ENCODE measurements at places on chromosomes 6 and 20. TPM values are rescaled to one million over a fixed set of nuclear protein-coding genes. Genes with fewer than 3 reads are reported as not detected.

Gene GPX5
- not detected for total RNA-seq

Gene MUCL3
- not detected for total RNA-seq

Gene MRPS10
- total RNA-seq: 31.8 TPM

Gene MAK
- not detected for total RNA-seq

Gene COX4I2
- total RNA-seq: not detected

Gene PPP1R10
- 191 TPM for total RNA-seq

Gene NINL
- 6.8 TPM for total RNA-seq

Gene C20orf202
- total RNA-seq: 0.85 TPM

GRCh38 chr6:88616380-88616779 lies 347.0 kb downstream of the RNGTT start:
- no peak for DNase-seq

GRCh38 chr6:835476-836160 lies 142.7 kb upstream of the EXOC2 start:
- no peak for DNase-seq

GRCh38 chr6:139903411-139904157 lies 529.1 kb upstream of the CITED2 start:
- no peak for DNase-seq

DNA sequence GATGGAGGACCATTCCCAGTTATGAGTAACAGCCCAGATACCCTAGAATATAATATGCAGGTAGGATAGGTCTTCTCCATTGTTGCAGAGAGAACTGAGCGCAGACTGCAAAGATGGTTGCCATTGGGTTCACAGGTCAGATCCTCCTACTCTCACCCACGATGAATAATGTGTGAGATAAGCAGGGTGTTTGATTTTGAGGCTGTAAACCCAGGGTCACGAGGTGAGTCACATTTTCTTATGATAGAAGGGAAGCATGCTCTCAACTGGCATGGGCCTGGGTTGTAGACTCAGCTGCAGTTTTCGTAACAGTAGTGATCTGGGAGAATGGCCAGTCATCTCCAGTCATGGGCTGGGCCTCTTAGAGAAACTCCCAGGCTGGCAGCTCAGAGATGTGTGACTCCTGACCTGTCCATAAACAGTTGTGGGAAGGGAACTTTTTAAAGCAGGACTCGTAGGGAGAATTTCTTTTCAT lies 74.2 kb downstream of the CD164 start:
- no peak for DNase-seq

DNA sequence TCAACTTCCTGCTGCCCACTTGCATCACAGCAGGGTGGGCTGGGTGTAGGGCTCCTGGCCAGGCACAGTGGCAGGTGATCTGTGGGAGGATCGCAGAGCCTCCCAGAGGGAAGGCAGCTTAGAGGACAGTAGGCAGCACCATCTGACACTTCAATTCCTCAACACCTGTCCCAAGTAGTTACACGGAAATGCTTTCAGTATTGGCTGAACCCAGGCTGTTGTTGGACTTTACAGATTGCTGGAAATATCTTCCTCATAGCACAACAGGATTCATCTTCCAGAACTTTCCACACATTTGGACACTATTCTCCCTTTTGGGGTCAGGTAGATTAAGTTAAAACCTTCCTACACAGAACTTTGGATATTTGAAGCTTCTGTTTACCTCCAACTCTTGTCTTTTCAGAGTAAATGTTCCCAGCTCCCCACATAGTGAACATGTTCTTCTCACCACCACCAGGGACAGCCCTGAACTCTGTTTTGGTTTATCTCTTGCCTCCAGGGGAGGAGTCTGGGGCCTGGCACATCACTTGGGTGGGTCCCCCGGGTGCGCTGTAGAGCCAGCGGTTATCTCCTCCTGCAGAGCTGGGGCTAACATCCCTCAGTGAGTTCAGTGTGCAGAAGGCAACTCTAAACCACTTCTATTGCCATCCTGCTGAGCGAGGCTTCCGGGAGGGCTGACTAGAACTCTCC lies 3.5 kb upstream of the SLC22A2 start:
- DNase-seq: no peak

GRCh38 chr6:139699335-139699734 lies 324.9 kb upstream of the CITED2 start:
- no peak for DNase-seq

DNA sequence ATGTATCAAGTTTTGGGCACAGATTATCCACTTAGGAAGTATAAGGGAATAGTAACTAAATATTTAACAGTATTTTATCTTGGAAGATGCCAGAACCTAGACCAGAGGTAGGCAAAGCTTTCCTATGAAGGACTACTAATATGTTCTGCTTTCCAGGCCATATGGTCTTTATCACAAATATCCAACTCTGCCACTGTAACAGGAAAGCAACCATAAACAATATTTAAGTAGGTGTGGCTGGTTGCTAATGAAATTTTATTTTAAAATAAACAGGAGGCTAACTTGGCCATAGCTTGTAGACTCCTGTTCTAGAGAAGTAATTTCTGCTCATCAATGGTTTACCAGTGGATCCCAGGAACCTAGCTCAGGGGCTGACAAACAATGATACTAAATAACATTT lies 39.4 kb downstream of the NOL7 start:
- DNase-seq: no peak

DNA sequence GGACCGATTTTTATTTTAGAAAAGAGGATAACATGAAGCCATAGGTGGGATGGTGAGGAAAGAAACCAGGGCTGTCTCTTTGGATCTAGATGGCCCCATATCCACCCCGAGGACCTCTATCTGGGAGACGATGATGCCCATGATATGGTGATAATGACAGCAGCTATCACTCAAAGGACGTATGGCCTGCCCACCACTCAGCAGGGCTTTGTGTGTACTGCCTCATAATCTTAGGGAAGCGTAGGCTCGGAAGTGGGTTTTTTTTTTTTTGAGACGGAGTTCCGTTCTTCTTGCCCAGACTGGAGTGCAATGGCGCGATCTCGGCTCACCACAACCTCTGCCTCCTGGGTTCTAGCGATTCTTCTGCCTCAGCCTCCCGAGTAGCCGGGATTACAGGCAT lies 8.2 kb upstream of the TAF8 start:
- DNase-seq: no peak

DNA sequence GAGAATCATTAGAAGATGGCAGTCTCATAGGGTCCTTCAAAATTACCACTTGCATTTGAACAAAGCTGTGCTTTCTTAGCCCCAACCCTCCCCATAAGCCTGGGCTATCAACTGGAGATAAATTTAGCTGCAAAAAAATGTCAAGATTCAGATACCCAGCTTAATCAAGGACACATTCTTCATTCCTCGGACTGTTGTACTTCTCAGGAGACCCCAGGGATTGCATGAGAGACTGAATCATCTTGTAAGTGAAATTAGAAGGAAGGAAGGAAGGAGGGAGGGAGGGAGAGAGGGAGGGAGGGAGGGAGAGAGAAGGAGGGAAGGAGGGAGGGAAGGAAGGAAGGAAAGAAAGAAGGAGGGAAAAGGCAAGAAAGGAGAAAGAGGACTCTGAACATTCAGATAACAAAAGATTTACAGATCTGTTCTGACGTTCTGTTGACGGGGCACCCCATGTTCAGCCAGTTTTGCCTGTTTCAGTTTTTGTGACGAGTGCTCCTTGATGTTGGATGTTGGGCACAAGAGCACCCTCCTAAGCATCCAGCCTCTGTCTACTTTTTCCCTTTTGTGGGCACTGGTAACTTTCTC lies 498.7 kb downstream of the PREX1 start:
- DNase-seq: no peak

GRCh38 chr6:18720075-18720474 lies 332.9 kb downstream of the RNF144B start:
- DNase-seq: no peak

DNA sequence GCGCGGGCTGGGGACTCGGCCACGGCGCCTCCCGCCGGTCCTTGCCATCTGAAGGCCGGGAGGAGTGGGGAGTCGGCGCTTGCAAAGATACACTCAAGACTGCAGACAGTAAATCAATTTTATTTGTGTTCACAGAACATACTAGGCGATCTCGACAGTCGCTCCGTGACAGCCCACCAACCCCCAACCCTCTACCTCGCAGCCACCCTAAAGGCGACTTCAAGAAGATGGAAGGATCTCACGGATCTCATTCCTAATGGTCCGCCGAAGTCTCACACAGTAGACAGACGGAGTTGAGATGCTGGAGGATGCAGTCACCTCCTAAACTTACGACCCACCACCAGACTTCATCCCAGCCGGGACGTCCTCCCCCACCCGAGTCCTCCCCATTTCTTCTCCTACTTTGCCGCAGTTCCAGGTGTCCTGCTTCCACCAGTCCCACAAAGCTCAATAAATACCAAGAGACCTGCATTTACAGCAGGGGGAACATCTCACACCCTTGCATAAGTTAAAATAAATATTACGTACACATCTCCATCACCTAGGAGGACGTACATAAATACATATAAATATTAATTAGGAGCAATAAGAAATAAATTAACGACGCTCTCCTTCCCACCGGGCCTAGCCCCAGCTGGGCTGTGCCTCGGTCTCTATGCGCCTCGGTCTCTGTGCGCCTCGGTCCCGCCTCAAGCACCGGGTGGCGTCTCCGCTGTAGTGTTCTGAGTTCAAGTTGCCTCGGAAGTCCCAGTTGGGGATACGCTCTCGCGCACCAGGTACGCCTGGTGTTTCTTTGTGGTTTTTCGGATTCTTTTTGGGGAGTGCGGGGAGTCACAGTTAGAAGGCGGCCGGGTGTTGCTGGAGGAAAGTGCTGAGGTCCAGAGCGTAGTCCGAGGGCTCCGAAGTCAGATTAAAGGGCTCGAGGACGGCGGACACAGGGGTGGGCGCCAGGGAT lies 889 bp upstream of the FLOT1 start:
- DNase-seq: peak; percentile 21

GRCh38 chr6:142686507-142686887 lies 258.5 kb downstream of the HIVEP2 start:
- DNase-seq: no peak

DNA sequence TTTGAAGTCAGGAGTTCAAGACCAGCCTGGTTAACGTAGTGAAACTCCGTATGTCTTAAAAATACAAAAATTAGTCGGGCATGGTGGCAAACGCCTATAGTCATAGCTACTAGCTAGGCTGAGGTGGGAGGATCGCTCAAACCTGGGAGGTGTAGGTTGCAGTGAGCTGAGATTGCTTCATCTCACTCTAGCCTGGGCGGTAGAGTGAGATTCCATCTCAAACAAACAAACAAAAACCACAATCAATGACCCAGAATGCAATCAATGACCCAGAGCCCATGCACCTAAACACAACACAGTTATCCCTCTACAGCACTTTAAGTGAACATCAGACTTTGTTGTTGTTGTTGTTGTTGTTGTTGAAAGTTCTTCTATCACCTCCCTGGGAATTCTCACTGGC lies 77.9 kb downstream of the MYB start:
- no peak for DNase-seq

DNA sequence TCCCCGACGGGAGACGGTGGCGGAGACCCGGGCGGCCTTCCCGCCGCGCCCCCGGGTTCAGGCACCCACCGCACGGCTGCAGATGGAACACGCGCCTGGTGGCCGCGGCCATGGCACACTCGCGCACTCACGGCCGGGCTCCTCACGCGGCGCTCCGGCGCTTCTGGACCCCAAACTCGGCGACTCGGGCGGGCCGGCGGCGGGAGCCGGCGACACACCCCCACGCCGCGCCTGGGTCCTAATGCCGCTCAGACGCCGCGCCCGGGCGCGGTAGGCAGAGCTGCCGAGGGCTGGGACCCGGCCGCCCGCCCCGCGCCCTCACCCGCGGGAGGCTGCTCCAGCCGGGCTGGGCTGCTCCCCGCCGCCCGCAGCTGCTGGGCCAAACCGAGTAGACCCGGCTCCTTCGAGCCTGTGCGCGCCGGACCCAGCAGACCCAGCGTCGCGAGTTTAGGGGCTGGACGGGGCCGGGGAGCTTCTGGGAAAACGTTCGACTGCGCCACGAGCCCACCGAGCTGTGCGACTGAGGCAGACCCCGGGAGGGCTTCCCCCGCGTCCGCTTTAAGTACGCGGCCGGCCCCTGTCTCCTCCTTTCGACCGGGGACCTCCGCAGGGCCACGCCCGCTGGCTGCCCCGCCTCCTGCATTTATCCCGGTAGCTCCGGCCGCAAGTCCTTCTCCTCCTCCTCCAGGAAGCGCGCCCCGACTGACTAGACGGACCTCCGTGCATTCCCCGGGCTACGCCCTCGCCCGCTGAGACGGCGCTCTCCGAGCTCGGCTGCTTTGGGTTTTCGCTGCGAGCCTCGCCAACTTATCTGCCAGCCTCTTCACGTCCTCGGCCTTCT lies at the start of gene SLC4A11:
Gene SLC4A11 (minus strand): TSS at position 165 of the 841 bp plus-strand sequence. CDS start 53 bp downstream, at position 112.
- DNase-seq: peak; percentile 25

- DNase-seq: no peak
Observed at GRCh38 chr6:50608421-50608820, 104.9 kb upstream of the TFAP2D start.

GRCh38 chr20:49320460-49320859 lies 42.6 kb upstream of the ZNFX1 start:
- DNase-seq: no peak

DNA sequence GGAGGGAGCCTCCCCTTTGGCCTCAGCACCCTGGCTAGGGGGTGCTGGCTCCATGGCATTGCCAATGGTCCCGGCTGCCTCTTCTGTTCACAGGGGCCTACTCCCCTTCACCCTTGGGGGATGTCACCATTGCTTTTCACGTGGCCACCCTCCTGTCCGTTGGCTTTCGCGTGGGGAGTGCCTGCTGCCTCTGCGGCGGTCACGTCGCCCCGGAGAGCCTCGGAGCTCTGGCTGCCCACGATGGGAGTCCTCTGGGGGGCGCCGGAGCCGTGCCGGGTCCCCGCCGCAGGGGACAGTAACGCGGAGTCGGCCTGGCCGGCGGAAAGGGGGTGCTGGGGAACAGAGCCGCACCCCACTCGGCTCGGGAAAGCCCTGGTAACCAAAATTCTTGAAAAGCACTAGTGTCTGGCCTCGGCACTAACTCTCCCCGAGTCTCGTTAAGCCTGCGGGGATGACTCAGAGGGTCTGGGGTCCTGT lies 661 bp upstream of the HEBP2 start:
- DNase-seq: peak; percentile 29

- no peak for DNase-seq
Observed at GRCh38 chr20:19944772-19945459, 72.2 kb upstream of the NAA20 start.

GRCh38 chr20:11469795-11470435 lies 447.8 kb upstream of the BTBD3 start:
- DNase-seq: no peak

DNA sequence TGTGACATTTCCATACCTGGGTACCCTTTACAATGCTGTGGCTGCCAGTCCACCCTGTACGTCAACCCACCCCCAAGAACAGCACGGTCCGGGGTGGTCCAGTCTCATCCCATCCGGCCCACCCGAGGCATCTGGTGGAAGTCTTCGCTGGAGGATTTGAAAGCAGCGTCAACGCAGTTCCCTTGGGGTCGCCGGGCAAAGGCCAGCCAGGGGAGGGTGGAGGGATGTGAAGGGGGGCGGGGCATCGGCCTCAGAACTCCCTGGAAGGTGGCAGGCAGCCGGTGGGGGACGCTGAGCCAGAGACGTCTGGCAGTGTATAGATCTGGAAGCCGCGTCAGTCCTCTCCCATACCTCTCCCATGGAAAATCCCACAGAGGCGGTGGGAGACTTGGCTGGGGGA lies 1944.0 kb upstream of the DEFB115 start:
- DNase-seq: no peak
